Bronchial epithelial cell (primary cell): ENCODE measurements at places on chromosomes 12 and 14.
A peak's percentile ranks its signal among the peaks of the same experiment; 100 is the strongest.

DNA sequence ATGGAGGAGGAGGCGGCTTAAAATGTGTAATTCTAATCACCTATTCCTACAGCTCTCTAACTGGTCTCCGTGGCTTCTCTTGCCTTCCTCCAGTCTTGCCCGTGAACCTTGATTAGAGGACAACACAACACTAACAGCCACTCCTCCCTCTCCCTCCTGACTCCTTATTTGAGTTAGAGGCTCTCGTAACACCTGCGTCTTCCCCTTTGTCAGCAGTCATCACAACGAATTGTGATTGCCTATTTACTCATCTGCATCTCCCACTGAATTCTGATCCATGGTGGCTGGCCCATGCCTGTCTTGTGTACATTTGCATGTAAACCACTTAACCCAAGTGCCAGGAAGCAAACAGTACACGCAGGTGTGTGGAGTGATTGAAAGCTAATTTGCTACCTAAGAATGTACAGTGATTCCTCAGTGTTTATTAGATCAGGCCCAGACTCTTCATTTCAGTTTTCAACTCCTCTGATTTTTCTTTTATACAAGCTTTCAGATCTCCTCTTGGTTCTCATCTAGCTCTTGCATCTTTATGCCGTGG is 154.5 kb downstream of the MON2 start:
- peak; percentile 66 for DNase-seq

DNA sequence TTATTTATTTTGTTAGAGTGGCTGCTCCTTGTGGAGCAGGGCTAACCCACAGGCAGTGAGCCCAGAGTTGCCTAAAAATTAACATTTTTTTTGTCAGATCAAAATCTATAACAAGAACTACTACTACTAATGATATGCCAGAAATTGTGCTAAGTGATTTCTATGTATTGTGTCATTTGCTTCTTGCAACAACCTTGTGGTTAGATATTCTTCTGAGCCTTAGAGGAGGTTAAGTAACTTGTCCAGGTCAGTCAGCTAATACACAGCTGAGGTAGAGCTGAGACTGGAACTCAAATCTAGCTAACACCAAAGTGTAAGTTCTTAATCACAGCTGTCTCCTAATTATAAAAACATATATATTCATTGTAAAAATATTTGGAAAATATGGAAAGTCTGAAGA is 29.8 kb downstream of the CFL2 start:
- DNase-seq: no peak

DNA sequence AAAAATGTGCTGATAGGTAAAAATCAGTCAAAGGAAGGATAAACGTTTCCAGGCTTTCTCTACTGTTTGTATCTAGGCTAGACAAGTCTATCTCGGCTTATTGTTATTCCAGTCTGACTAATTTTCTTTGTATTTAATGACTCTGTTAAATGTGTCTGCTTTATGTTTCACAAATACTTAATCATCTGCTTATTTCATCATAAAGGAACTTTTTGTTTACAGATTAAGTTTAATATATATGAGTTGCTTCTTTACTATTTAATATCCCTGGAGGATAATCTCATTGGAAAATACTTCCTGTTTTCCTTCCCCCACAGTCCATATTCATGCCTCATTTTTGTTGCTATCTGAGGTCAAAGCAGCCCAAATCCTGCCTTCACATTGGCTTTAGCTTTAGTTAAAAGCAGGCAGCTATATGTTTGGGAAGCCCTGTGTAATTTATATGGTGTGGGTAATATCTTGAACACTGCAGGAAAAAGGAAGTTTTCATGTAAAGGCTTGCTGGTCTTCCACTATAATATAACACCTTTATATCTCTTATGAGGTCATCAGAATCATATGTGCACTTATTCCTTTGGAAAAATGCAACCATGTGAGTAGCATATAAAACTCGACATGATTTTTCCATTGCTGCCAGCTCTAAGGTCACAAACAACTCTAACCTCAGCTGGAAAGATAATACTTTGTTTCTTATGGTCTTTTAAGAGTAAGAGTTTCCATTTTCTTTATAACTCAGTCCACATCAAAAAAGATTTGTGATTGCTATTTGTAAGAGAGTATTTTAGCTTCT is 76.8 kb downstream of the ALX1 start:
- peak; percentile 87 for DNase-seq

GRCh38 chr14:70935135-70935534 is 27.9 kb downstream of the PCNX1 start:
- DNase-seq: no peak

DNA sequence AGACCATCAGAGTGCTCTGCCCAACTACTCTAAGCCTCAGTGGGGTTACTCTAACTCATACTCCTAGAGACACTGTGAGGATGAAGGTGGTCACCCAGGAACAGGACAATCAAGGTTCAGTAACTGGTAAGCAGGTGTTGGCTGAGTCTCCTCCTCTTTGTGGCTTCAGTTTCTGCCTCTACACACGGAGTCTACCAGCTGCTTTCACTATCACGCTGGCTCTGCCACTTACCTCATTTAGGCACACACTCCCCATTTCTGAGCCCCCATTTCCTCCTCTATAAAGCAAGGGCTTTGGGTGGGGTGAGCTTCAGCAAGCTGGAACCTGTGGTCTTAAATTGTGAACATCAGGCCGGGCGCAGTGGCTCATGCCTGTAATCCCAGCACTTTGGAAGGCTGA is 7.3 kb upstream of the TCHP start:
- no peak for DNase-seq

GRCh38 chr14:33451211-33451610 is 499.7 kb downstream of the EGLN3 start:
- no peak for DNase-seq

DNA sequence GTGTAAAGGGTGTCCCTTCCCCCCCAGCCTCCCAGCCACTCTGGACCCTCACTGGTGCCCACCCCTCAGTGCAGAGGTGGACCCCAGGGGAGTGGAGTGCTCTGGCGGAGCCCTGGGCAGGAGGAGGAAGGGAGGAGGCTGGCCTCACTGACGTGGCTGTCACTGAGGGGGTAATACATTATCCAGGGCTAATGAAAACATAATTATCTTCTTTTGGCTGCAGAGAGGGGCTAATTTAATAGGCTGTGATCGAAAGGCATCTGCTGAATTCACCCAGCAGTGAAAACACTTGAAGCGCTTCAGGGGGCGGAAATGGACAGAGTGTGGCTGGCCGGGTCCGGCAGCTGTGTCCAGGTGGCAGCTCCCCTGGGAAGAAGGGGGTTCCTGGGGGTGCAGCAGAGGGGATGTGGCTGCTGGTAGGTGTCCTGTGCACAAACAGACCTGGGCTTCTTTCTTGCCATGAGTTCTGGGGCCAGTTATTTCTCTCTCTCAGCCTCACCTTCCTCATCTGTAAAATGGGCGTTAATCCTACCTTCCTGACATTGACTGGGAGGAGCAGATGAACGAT is 3.7 kb upstream of the NOS1 start:
- DNase-seq: no peak

DNA sequence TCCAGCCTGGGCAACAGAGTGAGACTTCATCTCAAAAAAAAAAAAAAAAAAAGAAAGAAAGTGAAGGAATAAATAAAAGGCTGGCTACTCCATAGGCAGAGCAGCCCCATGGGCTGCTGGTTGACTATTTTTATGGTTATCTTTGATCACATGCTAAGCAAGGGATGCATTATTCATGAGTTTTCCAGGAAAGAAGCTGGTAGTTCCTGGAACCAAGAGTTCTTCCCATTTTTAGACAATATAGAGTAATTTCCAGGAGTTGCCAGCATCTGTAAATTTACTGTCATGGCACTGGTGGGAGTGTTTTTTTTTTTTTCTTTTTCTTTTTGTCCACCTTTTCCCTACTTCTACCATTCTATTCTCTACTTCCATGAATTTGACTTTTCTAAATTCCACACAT is 24.2 kb downstream of the FGD4 start:
- no peak for DNase-seq

- no peak for DNase-seq
These were observed 214.8 kb downstream of the MSRB3 start for GRCh38 chr12:65492998-65493912.

DNA sequence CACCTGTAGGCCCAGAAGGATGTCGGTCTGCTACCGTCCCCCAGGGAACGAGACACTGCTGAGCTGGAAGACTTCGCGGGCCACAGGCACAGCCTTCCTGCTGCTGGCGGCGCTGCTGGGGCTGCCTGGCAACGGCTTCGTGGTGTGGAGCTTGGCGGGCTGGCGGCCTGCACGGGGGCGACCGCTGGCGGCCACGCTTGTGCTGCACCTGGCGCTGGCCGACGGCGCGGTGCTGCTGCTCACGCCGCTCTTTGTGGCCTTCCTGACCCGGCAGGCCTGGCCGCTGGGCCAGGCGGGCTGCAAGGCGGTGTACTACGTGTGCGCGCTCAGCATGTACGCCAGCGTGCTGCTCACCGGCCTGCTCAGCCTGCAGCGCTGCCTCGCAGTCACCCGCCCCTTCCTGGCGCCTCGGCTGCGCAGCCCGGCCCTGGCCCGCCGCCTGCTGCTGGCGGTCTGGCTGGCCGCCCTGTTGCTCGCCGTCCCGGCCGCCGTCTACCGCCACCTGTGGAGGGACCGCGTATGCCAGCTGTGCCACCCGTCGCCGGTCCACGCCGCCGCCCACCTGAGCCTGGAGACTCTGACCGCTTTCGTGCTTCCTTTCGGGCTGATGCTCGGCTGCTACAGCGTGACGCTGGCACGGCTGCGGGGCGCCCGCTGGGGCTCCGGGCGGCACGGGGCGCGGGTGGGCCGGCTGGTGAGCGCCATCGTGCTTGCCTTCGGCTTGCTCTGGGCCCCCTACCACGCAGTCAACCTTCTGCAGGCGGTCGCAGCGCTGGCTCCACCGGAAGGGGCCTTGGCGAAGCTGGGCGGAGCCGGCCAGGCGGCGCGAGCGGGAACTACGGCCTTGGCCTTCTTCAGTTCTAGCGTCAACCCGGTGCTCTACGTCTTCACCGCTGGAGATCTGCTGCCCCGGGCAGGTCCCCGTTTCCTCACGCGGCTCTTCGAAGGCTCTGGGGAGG is at the start of gene LTB4R:
TSS of gene LTB4R (plus strand) at position 857 of the 959 bp plus-strand sequence. CDS start 4,150 bp downstream, outside the sequence.
- DNase-seq: peak; percentile 59

GRCh38 chr12:10853776-10854175 is 4.5 kb upstream of the PRR4 start:
- no peak for DNase-seq

- DNase-seq: no peak
These were observed 61.4 kb downstream of the RASSF3 start for GRCh38 chr12:64671681-64672080.

GRCh38 chr12:70260646-70261045 is 17.4 kb downstream of the CNOT2 start:
- no peak for DNase-seq

DNA sequence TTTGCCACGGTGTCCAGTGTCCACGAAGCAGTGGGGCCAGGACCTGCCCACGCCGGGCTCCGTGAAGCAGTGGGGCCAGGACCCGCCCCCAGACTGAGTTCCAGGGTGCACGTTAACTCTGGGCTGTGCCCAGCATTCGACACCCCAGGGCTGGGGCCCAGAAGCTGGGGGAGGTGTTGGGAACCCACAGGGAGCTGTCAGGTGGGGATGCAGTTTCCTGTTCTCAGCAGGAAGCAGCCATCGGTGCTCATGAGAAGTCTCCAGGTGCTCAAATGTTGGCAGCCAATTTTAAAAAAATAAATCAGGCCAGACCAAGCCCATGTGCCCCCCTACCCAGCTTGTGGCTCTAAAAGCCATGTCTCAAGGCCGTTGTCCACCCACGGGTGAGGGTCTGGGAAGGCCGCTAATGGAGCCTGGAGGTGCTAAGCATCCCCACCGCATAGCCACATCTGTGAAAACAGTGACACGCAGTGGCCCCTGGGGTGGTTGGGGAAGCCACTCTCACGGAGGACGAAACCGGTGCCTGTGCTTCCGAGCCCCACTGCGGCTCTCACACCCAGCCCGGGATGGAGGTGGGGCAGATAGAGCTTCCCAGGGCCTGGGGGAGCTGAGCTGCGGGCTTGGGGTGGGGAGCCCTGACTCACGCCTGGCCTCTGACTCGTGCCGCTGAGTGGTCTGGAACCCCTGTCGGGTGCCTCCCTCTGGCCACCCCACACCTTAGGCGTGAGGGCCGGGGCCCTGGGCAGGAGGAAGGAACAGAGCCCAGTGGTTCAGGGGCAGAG is 53.5 kb downstream of the FBRSL1 start:
- DNase-seq: no peak

- DNase-seq: no peak
These were observed 8.3 kb downstream of the CEP128 start for GRCh38 chr14:80933282-80933681.

GRCh38 chr12:116346222-116346621 is 68.7 kb upstream of the MED13L start:
- no peak for DNase-seq

- DNase-seq: no peak
These were observed 23.9 kb downstream of the DUSP6 start for GRCh38 chr12:89328151-89329030.

- no peak for DNase-seq
These were observed 6.8 kb downstream of the GIT2 start for GRCh38 chr12:109989380-109989779.

DNA sequence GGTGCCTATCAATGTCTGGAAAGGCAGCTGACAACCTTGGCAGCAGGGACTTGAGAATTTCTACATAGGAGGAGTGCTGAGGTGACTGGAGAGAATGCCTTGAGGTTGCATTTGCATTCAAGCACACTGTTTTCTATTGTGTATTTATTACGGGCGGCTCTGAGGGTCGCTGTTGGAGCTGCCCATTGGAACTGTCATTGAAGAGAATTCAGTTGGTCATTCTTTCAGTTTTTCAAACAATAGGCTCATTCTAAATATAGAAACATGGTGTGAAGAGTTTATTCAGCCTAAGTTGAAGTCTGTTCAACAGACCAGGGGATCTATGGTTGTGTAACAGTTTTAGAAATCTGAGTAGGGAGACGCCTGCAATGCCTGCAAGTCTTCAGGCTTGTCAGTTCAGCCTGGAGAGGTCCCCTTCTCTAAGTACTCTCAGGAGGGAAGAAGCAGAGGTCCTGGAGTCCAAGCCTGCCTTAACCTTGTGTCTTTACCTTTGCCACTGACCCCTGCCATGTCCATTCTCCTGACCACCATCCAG is 9.8 kb upstream of the ABHD12B start:
- DNase-seq: no peak

DNA sequence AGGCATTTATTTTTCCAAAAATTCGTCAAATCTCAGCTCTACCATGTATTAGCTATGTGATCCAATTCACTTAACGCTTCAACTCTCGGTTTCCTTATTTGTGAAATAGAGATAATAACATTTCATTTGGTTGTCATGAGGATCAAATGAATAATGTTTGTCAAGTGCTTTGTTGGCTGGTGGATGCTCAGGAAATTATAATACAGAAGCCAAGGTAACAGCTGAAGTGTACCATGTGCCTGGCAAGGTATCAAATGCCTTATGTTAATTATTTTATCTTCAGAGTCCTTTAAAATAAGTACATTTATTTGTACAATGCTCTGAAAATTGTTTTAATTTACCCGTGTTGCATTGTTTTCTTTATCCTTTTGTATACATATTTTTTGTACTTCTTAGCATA is 6.1 kb upstream of the PRKCH start:
- DNase-seq: no peak

GRCh38 chr12:6626654-6627283 is 9.0 kb downstream of the LPAR5 start:
- DNase-seq: no peak

- no peak for DNase-seq
These were observed 124.9 kb downstream of the TSPAN9 start for GRCh38 chr12:3202096-3202495.

- DNase-seq: no peak
These were observed 758.3 kb downstream of the C12orf50 start for GRCh38 chr12:87270919-87271318.
